Aorta (tissue), 5 donors: ENCODE measurements at places on chromosomes 16 and 17. TPM values are rescaled to one million over a fixed set of nuclear protein-coding genes. Genes with fewer than 3 reads are reported as not detected.

Gene ZFPM1
- total RNA-seq: 4.1 TPM

Gene DYNLL2
- 35.7 TPM for total RNA-seq

Gene TBC1D3I
- 1.1 TPM for total RNA-seq

Gene VWA3A
- total RNA-seq: 0.18 TPM

Gene CTRB2
- 9.1 TPM for total RNA-seq

Gene MYH11
- 1,606 TPM for total RNA-seq

Gene KRTAP3-1
- not detected for total RNA-seq

Gene BCAR1
- total RNA-seq: 125 TPM

Gene HOXB4
- 17.9 TPM for total RNA-seq

Gene SPIRE2
- total RNA-seq: 2.2 TPM
